ENCODE measurements at places on chromosomes 3 and 15.

- DNase-seq = no peak
Observed at GRCh38 chr3:124117486-124117885, 125.6 kb upstream of the ROPN1 start.

DNA sequence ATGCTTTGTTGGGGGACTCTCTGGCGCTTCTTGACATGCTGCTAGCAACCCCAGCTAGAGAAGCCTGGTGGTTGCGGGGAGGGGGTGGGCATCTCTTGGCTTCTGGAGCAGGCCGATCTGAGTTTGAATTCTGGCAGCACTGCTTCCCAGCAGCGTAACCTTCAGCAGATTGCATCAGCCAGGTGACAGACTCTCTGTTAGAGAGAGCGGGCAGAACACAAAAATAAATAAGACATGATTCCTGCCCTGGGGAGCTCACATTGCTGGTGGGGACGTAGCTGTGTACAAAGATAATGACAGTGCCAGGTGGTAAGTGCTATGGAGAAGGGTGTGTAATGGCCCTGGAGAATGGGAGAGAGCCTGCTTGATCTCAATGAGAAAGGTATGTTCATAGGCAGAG lies 87.4 kb downstream of the THSD4 start:
- DNase-seq = no peak

DNA sequence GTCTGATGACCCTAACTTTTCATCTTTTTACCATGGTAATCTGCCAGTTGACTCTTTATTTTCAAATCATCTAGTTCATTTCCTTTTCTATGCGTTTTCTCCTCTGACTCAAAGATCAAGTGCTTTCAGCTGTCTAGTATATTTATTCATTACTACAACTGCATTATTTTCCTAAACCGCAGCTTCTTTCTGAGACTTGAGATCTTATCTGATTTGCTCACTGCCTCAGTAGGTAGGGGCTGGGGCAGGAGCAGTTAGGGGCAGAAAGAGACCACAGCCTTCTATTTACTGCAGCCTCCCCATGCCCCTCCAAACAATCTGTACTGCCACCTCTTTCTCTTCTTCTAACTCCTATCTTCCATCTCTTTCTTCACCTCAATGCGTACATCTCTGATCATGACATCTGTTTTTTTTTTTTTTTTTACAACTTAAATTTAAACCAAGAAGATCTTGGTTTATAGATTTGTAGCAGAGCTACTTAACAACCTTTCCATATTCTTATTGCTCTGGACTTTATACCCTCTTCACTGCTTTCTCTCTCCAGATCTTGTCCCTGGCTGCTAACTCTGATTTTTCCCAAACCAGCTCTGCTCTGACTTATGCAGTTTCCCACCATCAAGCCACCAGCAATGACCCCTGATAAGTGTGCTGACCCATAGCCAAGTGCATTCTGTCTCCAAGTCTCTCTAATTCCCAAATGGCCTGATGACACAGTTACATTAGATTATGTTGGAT lies 52.2 kb downstream of the MOBP start:
- DNase-seq = no peak

- no peak for DNase-seq
Observed at GRCh38 chr3:100179692-100180349, 65.5 kb upstream of the FILIP1L start.

GRCh38 chr15:89195836-89196235 lies 25.5 kb downstream of the RLBP1 start:
- no peak for DNase-seq

DNA sequence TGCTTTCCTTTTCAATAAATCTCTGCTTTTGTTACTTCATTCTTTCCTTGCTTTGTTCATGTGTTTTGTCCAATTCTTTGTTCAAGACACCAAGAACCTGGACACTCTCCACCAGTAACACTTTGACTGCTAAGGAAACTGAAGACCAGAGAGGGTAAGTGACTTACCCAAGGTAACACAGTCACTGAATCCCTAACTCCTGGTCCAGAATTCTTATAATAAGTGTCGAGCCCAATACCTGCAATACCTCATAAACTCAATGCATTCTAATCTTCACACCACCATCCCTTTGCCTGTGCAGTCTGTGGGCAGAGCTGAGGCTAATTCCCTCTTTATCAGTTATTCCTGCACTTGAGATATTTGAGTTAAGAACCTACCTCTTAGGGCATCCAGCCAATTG lies 237.8 kb downstream of the UACA start:
- DNase-seq = no peak

DNA sequence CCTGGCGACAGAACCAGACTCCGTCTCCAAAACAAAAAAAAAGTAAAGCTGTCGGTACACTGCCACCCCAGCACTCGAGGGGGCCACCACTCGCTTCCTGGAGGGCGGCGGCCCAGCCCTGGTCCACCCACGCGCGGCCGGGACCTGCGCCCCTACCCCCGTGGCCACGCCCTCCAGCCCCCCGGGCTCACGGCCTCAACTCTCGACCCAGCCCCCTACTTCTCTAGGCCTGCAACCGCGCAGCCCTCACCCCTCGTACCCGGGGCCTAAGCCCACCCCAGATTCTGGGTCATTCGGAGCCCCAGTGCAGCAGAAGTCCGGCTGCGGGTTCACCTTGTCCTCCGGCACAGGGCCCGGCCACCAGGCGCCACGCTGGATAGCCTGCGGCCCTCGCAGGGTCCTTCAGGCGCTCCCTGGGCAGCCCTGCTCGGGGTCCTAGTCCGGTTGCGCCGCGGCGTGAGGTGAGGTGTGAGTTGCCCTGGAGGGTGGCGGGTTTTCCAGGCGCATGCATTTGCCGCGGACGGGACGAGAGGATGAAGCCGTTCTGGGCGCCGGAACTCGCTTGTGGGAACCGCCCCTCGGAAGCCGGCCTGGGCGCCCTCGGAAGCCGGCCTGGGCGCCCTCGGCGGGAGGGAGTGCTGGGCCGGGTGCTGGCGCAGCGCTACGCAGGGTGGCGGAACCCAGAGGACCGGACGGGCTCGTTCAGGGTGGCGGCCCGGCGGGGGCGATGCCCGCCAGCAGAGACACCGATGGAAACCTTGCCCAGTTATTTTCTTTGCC lies 32.3 kb downstream of the SPINK8 start:
- DNase-seq = peak; percentile 91

DNA sequence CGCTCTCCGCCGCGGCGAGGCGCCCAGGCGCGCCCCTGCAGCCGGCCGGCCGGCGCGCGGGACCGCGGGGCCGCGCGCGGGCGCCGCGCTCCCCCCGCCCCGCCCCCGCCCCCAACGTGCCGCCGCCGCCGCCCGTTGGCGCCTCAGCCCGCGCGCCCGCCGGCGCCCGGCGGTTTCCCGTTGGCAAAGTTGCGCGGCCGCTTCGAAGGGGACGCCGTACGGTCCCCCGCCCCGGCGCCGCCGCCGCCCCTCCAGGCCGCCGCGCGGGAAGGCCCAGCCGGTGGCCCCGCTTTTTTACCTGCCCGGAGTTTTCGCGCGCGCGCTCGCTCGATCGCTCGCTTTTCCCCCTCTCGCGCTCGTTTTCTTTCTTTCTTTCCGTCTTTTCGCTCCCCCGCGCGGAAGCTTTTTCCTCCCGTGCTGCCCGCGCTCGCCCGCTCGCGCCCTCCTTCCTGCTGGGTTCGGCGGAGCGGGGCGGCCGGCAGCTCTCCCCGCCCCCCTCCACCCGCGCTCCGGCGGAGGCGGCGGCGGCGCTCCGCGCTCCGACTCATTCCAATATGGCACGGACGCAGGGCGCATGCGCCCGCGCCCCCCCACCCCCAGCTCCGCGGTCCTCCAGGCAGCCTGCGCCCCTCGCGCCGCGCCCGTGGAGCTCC lies at the start of gene SFMBT1:
SFMBT1 (minus strand) TSS at position 556 of the 653 bp plus-strand sequence. CDS start 76,945 bp downstream, outside the sequence.
- DNase-seq = peak; percentile 75

DNA sequence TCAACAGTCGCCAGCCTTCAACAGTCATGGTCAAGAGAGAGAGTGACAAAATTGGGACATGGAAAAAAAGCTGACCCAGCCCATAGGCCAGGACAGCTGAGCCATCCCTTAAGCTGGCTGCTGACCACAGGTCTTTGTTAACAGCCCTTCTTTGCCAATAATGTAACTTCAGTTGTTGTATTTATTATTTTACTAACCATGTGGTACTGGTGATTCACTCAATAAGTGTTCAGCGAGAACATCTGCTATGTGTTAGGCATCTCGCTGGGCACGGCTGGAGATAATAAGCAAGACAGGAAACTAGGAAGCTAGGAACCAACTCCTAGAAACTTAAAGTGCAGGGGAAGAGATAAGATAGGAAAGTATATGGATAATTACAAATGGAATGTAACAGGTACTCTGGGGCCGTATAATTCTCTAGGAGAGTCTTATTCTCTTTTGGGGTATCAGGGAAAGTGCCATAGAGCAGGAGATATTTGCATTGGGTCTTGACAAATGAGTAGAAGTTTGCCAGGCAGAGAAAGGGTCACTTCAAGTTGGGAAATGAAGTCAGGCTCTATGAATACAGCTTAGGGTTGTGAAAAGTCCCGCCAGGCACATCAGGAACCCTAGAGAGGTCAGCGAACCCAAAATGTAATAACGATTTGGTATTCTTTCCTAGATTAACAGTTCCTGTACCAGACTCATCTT lies 84.0 kb upstream of the TRA2B start:
- no peak for DNase-seq

DNA sequence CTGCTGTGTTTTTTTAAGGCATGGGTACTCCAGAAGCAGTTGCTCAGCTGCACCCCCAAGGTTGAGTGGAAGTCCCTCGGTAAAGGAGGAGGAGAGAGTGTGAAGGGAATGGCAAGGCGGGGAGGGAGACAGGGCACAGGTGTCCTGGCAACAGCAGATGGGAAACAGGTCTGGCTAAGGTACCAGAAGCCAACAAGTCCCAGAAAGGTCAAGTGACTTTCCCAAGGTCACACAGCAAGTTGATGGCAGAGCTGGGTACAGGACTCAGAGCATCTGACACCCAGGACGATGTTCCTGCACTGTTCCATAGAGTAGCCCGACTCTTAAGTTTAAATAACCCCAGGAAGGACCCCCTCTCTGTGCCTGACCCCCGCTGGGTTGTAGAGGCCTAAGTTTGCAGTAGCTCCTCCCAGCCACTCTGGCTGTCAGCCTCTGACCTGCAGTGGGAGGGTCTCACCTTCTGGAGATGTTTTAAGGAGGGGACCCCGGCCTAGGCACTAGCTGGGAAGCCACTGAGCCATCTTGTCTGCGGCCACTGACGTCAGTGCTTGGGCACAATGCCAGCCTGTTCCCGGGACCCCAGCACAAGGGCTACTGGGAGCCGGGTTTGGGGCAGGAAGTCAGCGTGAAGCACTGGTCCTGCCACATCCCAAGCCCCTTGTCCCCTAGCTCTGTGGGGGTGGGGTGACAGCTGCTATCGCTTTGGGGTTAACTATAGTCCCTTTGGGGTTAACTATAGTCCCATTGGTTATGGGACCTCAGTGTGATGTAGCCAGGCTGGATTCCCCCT lies 10.5 kb downstream of the CSK start:
- DNase-seq = no peak

GRCh38 chr3:143619231-143619630 lies 229.0 kb downstream of the SLC9A9 start:
- DNase-seq = no peak

- DNase-seq = no peak
Observed at GRCh38 chr3:178451799-178452198, 84.4 kb upstream of the KCNMB2 start.

GRCh38 chr15:99421758-99422157 lies 144.0 kb upstream of the MEF2A start:
- DNase-seq = no peak

- DNase-seq = no peak
Observed at GRCh38 chr15:69209661-69210060, 49.2 kb downstream of the GLCE start.

GRCh38 chr3:136067211-136067610 lies 101.7 kb downstream of the PPP2R3A start:
- no peak for DNase-seq

DNA sequence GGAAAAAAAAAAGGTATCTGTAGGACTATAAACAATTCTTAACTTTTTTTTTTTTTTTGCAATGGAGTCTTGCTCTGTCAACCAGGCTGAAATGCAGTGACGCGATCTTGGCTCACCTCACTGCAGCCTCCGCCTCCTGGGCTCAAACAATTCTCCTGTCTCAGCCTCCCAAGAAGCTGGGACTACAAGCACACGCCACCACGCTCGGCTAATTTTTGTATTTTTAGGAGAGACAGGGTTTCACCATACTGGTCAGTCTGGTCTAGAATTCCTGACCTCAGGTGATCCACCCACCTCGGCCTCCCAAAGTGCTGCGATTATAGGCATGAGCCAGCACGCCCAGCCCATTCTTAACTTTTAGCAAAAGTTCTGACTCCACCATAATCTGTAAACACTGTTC lies 50.5 kb downstream of the TRPM7 start:
- no peak for DNase-seq

GRCh38 chr3:132803889-132804288 lies 81.7 kb upstream of the NPHP3 start:
- no peak for DNase-seq

GRCh38 chr15:92528736-92529135 lies 126.8 kb downstream of the FAM174B start:
- no peak for DNase-seq

GRCh38 chr3:161510510-161511260 lies 14.1 kb downstream of the OTOL1 start:
- DNase-seq = no peak

DNA sequence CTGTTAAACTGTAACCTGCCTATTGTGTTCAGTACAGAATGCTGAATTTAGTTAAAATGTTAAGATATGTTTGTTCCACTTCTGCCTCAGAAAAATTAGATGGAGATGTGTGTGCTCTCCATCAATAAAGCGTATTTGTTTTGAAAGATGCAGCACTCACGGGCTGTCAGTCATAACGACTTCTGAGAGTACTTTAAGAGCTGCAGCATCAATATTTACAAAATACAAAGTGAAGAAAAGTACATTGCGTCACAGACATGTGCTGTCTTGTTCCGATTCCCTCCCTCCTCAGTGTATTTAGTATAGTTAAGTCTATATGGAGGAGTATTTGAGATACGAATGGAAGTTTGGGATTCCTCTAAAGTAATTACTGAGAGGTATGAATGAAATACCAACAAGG lies 166.6 kb downstream of the BBX start:
- DNase-seq = no peak

- no peak for DNase-seq
Observed at GRCh38 chr3:15273227-15273626, 59.2 kb downstream of the SH3BP5 start.

- no peak for DNase-seq
Observed at GRCh38 chr3:85259748-85260147, 301.0 kb downstream of the CADM2 start.

- no peak for DNase-seq
Observed at GRCh38 chr15:88695101-88695500, 56.3 kb downstream of the ISG20 start.

- no peak for DNase-seq
Observed at GRCh38 chr3:123813876-123814275, 70.3 kb downstream of the MYLK start.

- no peak for DNase-seq
Observed at GRCh38 chr15:34794590-34795206, 651 bp downstream of the ACTC1 start.

GRCh38 chr3:46208167-46208704 lies at the start of gene CCR1:
TSS of gene CCR1 (minus strand) at chr3:46208313. CDS start at chr3:46204313, 4,000 bp downstream.
- DNase-seq = peak; percentile 58
